ENCODE measurements at places on chromosomes 7 and 10.

- DNase-seq: peak; percentile 53
These were observed 4.4 kb upstream of the IRF5 start for GRCh38 chr7:128933180-128933891.

- no peak for DNase-seq
These were observed 94.8 kb upstream of the KCNMA1 start for GRCh38 chr10:77732213-77733003.

DNA sequence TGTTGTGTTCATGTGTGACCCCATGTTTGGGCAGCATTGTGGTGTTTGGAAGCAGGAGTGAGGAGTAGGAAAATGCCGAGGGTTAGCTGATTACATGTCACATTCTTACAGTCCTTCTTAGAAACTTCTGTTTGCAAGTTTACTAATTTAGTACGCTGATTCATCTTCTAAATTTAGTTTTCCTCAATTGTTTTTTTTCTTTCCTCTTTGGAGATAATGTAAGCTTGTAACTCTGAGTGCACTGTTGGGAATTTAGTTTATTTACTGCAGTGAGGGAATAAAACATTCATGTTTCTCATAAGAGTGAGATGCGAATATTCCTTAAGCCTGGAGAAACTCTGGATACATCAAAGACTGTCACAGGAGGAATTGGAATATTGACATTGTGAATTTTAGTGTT is 135.0 kb downstream of the NT5C2 start:
- DNase-seq: no peak

DNA sequence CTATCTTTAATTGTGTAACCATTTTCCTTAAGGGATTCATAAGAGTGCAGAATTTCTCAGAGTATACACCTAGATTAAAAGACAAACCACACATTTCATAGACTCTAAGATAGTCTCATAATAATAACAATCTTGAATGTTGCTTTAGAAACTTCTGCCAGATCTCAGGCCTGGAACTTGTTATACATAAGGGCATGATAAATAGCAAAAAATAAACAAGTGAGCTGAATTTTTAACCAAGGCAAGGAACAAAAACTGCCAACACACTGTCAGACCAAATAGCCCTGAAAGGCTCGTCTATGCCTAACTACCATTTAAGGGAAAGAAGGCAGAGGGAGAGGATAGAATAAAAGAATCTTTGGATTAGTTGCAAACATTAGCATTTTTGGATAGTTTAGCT is 65.8 kb upstream of the SEMA3C start:
- DNase-seq: no peak

DNA sequence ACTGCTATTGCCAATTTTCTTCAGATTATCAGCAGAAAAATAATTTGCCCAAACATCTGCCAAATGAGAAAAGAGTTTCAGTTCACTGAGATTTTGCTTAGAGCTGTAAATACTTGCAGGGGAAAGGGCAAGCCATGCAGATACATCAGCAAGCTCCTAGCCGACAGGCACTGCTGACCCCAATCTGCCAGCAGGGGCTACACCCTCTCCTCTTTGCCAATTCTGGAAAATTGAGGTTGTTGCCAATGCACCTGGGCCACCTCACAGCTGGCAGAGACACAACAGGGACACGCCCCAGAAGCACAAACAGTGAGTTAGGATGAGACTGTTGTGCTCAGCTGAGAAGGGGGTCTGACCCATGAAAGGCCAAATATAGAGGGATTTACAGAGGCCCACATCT is 129.5 kb upstream of the MYO3A start:
- no peak for DNase-seq

- no peak for DNase-seq
These were observed 101.9 kb downstream of the ELMO1 start for GRCh38 chr7:37346761-37347160.

DNA sequence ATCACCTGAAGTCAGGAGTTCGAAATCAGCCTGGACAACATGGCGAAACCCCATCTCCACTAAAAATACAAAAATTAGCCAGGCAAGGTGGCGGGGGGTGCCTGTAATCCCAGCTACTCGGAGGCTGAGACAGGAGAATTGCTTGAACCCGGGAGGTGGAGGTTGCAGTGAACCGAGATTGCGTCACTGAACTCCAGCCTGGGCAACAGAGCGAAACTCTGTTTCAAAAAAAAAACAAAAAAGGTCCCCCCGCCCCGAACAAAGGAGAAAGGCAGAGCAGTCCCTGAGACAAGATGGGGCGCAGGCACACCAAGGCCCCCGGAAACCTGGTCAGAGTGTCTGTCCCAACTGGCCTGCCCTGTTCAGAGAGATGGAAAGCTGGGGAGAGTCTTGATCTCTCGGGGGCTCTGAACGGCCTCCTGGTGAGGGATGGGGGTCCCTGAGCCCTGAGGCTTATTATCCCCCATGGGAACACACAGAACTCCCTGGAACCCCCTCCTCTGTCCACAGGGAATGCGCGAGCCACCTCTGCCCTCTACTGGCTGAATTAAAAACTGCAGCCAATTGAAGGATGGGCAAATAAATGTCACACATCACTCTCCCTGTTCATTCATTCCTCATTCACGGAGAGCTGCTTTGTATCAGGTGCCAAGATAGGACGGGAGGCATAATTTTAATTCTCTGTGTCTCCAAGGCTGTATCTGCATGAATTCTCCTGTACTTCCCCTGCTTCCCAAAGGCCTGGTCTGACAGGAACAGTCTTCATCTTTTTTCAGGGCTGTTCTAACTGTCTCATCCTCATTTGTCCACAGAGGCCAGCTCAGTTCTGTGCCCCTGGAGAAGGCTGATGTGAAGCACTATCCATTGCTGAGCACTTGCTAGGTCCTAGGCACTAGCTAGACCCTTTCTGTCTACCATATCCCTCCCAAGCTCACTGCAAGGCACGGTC is 28.9 kb downstream of the MAT1A start:
- DNase-seq: no peak

DNA sequence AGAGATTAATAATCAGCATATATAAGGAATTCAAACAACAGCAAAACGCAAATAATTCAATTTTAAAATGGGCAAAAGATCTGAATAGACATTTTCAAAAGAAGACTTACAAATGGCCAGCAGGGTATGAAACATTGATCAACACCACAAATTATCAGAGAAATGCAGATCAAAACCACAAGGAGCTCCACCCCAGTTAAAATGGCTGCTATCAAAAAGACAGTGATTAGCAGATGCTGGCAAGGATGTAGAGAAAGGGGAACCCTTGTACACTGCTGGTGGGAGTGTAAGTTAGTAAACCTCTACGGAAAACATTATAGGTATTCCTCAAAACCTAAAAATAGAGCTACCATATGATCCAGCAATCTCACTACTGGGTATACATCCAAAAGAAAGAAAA is 128.0 kb upstream of the CACUL1 start:
- no peak for DNase-seq

DNA sequence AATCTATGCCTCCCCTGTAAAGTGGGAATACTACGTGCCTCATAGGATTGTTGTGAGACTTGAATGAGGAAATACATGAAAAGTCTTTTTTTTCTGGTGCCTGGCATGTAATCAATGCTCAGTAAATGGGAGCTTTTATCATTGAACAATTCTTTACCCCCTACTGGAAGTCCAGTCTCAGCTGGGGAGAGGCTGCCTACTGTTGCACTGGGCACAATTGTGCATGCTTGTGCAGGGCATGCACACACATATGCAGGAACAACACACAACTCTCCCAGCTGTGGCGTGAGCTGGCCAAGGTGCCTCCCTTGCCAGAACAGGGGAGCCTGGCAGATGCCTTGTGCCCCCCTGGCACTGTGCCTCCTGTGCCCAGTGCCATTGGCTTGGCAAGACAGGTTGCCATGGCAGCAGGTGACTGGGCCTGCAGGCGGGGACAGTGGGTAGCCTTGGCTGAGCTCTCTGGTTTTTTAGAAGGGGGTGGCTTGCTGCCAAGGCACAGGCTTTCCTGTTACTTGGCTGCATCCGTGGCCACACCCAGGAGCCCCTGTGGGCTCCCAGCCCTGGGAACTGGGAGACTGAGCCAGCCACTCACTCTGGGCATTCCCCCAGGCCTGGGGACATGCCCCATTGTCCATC is 16.1 kb upstream of the PALD1 start:
- DNase-seq: no peak

DNA sequence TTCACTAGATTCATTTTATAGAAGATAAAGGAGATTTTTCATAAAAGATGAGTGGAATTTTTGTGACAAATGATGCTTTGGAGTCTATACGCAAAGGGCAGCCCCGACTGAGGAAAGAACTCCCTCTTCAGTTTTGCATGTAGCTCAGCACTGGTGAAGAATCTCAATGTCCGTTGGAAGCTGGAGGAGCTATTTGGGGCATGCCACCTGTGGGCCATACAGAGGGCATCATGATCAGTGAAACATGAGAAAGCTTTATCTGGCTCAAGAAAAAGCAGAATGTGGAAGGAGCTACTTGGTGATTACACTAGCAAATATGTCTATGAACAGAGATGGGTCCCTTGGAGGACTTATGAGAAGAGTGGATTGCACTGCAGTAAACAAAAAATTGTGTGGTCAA is 1359.3 kb downstream of the REEP3 start:
- no peak for DNase-seq

GRCh38 chr10:69715156-69715898 is 85.3 kb downstream of the FAM241B start:
- DNase-seq: no peak

DNA sequence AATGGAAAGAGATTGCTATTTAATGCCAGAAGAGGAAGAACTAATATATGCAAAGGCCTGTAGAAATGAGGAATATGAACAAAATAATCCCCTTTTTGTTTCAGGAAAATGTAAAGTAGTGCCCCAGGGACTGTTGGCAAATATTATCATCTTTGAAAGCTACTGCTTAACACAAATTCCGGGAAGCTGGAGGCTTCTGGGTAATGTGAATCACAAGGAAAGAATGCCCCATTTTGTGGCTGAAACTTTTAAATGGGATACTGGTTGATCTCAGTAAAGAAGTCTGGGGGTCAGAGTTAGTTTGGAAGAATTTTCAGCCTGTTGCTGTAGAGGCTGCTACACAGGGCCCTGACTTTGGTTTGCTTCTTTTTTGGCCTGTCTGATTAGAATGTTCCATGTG is 141.0 kb downstream of the PTEN start:
- DNase-seq: no peak

GRCh38 chr10:53765311-53765710 is 992.7 kb upstream of the MBL2 start:
- DNase-seq: no peak

- DNase-seq: no peak
These were observed 404.8 kb upstream of the PHF14 start for GRCh38 chr7:10568891-10569290.

- no peak for DNase-seq
These were observed 4.1 kb upstream of the PRSS1 start for GRCh38 chr7:142745091-142745635.

- DNase-seq: no peak
These were observed 348.7 kb upstream of the POT1 start for GRCh38 chr7:125278318-125278717.

DNA sequence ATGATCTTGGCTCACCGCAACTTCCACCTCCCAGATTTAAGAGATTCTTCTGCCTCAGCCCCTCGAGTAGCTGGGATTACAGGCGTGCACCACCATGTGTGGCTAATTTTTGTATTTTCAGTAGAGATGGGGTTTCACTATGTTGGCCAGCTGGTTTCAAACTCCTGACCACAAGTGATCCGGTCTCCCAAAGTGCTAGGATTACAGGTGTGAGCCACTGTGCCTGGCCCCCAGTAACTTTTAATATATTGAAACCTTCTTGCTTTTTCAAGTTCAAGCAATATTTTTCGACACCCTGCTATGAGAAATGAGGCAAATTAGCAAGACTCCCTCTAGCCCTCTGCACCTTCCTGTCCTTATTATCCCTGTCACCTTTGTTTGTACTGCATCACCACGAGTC is 144.0 kb downstream of the EVX1 start:
- DNase-seq: no peak

GRCh38 chr10:49351669-49352068 is 44.2 kb downstream of the DRGX start:
- no peak for DNase-seq
